ENCODE measurements at places on chromosomes 4 and X.

DNA sequence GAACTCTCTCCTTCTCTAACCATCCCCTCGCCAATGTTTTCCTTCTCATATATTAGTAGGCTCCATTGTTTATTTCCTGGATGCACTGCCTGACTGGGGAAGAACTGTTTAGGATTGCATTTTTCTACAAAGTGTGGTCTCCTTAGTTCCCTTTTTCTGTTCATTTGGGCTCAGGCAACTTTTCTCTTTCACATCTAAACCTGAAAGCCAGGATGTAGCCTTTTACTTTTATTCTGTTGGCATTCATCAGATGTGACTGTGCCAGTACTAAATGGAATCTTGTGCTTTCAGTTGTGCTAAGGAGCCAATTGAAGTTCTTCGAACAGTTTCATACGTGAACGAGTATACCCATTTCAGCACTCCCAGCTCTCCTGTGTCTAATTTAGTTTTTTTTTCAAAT is 59.8 kb downstream of the DDIT4L start:
- DNase-seq: no peak

DNA sequence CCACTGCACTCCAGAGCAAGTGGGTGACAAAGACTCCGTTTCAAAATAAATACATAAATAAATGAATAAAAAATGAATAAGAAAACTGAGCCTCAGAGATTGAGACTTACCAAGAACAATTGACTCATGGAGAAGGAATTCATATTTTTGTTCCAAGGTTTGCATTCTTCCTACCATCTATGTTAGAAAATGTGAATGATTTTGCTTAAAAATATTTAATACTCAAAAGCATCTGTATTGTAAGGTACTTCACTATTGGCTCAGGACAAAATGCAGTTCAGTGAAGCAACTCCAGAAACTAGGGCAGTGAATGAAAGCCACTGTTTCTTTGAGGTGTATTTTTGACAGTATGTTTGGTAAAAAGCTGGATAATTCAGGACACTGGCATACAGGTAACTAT is 54.1 kb downstream of the XAGE2 start:
- DNase-seq: peak; percentile 38

DNA sequence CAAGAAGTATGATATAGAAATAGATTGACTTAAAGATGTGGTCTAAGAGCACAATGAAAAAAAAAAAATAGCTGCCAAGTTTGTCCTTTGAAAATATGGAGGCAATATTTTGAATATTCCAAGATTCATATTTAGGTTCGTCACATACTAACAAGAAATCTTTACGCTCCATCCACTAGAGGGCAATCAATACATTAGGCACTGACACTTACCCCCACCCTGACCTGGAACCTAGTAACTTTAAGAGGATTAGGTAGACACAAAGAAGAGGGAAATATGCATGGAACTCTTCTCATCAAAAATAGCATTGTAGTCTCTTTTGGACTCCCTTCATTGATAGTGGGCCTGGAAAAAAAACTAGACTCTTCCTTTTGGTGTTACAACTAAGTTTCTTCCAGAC is 1108.1 kb downstream of the PCDH19 start:
- DNase-seq: no peak

- no peak for DNase-seq
Observed at GRCh38 chr4:55098456-55099204, 26.8 kb downstream of the KDR start.

GRCh38 chr4:82508806-82509428 is 52.9 kb downstream of the TMEM150C start:
- DNase-seq: no peak

GRCh38 chr4:101169044-101170014 is 178.0 kb downstream of the PPP3CA start:
- DNase-seq: no peak

GRCh38 chr4:36476135-36476534 is 194.7 kb downstream of the DTHD1 start:
- no peak for DNase-seq

- DNase-seq: peak; percentile 65
Observed at GRCh38 chr4:156968479-156968984, 3.1 kb downstream of the PDGFC start.

- no peak for DNase-seq
Observed at GRCh38 chr4:108168160-108168670, 517 bp downstream of the LEF1 start.

GRCh38 chrX:86579777-86580176 is 431.5 kb downstream of the DACH2 start:
- no peak for DNase-seq

DNA sequence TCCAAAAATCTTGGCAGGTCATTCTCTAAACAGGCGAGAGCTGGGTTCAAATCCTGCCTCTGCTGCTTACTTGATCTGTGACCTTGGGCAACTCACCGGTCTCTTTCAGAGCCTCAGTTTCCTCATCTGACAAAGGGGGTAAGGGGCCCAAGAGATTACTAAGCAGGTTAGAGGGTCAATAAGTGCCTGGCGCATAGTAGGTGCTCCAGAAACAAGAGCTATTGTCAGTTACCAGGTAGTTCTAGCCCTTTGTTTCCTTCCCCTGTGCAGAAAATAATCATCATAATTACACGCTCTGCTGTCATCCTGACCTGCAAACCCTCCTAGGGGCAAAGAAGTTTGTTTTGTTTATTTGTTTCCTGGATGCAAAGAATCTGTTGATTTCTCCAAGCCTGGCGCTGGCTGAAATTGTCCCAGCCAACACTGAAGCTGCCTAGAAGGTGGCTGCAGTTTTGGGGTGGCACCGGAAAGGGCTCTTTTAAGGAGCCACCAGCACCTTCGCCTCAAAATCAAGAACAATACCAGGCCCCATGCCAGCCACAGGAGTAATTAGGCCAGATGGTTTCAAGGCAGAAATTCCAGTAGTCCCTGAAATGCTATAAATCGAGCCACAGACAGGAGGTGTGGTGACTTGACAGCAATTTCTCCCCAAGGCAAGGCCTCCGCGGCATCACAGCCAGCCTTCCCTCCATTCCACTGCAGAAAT is 10.2 kb upstream of the KIAA0232 start:
- DNase-seq: no peak

- no peak for DNase-seq
Observed at GRCh38 chrX:38224160-38224559, 3.5 kb upstream of the SRPX start.

GRCh38 chr4:48445704-48446103 is 37.4 kb upstream of the SLC10A4 start:
- peak; percentile 5 for DNase-seq

- no peak for DNase-seq
Observed at GRCh38 chrX:110409925-110410324, 51.3 kb downstream of the RTL9 start.

GRCh38 chrX:135541351-135541750 is 20.9 kb downstream of the INTS6L start:
- no peak for DNase-seq

- no peak for DNase-seq
Observed at GRCh38 chrX:107880054-107880610, 54.5 kb downstream of the MID2 start.

DNA sequence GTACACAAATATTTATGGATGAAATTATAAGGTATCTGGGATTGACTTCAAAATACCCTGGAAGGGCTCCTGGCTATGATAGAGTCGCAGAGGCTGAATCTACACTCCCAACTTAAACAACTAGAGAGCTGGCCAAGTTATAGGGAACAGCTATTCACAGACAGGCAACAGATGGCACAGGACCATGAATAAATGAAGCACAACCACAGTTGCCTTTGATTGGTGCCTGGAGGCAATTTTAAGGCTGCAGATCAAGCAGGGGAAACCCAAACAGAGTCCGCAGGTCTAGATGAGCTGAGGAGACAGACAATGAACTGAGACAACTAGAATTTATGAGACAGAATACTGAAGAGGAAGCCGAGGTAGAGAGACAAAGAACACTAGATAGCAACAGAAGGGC is 155.9 kb downstream of the EVC2 start:
- DNase-seq: no peak

DNA sequence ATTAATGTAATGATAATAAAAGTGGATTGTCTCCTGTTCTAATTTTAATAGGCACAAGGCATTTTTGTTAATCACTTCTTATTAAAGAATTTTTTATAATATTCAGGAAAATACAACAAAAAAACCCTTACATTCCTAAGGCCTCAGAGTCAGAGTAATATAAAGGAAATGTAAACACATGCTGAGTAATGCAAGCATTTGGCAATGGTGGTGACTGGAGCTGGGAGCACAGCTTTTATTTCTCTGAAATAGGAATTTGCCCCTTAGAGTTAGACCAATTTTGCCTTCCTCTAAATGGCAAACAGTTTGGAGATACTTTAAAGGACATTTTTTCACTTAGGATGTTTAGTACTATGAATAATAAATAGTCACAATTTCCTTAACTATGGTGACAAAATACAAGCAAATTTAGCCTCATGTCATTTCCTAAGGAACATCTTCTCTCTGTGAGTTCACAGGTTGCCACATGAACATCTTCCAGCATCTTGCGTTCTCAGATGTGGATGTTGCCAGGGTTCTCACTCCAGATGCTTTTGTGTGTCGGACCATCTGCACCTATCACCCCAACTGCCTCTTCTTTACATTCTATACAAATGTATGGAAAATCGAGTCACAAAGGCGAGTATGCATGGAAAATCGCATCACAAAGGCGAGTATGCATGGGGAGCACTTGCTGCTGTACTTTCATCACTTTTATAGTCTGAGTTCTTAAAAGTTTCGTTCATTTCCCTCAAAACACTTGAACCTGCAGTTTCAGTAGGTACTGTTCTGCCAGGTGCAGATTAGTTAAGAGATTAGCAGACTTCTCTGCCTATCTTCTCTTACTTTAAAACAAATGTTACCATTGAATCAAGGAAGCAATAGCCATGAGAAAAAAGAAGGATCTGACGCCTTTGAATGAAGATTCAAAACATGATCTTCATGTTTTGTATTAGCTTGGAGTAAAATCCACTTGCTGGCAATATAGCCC is 15.9 kb upstream of the F11 start:
- DNase-seq: no peak

- DNase-seq: no peak
Observed at GRCh38 chr4:169620880-169621248, 486 bp downstream of the CLCN3 start.

- DNase-seq: no peak
Observed at GRCh38 chr4:70925899-70926635, 23.9 kb downstream of the MOB1B start.

- DNase-seq: no peak
Observed at GRCh38 chr4:41212616-41213203, 1.6 kb downstream of the APBB2 start.

DNA sequence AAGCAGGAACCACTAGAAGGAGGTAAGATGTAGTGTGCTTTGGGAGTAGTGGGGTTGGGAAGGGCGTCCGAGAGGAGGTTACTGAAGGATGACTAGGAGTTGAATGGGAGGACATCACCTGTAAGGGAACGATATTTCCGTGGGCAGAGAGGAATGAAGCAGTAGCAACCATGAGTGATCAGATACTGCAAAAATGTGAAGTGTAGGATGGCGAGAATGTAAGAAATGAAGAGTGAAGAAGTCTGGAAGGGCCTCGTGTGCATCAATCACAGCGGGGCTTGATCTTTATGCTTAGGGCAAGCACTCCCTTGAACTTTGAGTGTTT is 594 bp downstream of the MSMO1 start:
- DNase-seq: no peak

DNA sequence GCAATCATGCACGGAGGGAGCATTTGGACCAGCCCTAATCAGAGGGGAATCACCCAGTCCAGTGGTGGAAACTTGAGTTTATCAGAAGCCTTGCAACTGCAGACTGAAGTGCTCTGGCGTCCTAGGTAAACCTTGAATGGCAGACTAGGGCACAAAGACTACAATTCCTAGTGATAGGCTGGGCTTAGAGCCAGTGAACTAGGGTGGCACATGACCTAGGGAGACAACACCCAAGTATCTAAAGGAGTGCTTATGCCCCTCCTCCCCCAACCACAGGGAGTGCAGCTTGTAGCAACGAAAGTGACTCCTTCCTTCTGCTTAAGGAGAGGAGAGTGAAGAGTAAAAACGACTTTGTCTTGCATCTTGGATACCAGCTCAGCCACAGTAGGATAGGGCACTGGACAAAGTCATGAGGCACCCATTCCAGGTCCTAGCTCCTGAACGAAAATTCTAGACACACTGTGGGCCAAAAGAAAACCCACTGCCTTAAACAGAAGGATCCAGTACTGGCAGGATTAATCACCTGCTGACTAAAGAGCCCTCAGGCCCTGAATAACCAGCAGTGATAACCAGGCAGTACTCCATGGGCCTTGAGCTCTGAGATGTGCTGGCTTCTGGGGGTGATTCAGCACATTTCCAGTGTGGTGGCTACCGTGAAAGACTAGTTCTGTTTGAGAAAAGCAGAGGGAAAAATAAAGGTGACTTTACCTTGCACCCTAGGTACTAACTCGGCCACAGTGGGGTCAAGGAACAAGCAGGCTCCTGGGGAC is 58.7 kb upstream of the STARD8 start:
- no peak for DNase-seq

DNA sequence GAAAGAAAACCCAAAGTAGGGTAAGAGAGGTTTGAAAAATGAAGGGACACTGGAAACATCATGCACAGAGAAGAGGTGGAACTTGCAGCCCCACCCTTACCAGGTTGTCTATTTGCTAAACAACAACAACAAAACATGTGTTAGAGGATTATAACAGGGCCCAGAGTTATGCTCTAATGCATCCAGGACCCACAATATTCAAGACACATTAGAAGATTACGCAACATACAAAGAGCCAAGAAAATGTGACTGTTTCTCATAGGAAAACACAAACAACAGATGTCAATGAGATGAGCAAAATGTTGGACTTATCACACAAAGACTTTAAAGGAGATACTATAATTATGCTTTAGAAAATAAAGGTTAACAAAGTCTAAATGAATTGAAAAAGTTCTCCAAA is 128.5 kb downstream of the LRBA start:
- DNase-seq: no peak

- DNase-seq: no peak
Observed at GRCh38 chr4:100492129-100492528, 25.7 kb downstream of the EMCN start.

DNA sequence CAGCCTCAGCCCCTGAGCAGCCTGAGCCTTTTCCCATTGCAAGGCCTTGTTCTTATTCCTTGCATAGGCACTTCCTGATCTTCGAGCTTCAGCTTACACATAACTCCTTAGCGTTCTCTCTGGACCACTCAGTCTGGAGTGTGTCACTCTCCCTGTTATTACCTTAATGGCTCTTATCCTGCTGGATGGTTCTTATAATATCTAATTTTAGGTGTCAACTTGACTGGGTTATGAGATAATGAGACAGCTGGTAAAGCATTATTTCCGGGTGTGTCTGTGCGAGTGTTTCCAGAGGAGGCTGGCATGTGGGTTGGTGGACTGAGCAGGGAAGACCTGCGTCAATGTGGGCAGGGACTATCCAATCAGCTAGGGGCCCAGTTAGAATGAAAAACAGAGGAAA is 75.7 kb downstream of the HAUS3 start:
- DNase-seq: no peak

DNA sequence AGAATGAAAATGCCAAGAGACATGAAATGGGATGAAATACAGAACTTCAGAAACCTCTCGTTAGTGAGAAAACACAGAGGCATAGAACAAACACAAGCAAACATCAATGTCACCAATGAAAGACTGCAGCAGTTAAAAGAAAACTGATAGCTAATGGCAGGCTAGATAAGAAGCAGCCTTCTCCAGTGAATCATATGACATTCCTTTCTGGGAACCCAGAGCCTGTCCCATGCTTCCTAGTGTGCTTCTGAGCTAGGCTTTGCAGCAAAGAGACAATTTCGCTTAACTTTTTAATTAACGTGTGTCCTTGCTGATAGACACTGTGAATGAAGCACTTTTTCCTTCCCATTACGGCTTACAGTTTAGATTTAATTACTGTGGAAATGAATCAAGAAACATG is 444.6 kb downstream of the IL15 start:
- no peak for DNase-seq
